Brain microvascular endothelial cell (primary cell): ENCODE measurements at places on chromosomes 3 and 15.

DNA sequence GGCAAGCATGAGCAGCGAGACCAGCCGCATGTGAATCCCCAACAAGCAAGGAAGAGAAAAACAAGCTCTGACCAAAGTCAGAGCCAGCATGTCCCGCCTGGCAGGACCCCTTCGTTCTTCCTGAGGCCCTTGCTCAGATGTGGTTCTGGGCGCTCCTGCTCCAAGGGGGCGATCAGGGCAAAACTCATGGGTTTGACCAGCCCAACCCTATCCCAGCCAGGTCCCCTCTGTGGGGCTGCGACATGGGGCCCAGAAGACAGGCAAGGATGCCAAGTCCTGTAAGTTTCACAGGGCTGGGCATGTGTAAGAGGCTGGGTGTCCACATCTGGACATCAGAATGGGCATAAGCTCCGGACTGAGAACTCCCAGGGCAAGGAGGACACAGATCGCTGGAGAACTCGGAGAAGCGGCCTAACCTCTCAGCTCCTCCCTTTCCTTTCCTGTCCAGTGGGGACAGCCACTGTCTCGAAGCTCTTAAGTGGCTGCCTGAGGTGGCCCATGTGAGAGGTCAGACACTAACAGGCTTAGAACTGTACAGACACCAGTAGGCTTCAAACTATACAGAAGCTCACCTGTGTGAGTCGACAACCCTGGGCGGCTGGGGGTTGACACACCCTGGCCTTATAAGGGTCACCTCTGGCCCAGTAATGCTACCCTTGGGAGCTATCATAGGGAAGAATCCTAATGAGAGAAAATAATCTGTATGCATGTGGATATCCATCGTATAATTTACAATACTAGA, 48.9 kb downstream of the XXYLT1 start:
- DNase-seq: no peak

- DNase-seq: no peak
Observed at GRCh38 chr15:79948095-79948695, 22.8 kb downstream of the BCL2A1 start.

DNA sequence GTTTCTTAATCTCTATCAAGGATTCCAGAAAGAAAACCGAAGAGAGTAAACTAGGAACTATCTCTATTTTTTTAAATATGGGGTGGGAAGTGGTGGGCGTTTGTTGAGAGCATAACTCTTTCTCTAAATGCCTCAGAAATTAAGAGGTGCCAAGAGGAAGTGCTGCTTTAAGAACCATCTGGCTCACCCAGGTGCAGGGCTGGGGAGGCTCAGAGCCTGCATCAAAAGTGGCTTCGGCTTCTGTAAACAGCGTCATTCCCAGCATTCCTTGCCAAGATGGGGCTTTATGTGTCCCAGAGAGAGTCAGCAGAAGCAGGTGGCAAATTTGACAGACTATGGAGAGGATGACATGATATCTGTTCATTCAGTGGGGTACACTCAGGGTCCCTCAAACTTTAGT, 123.3 kb upstream of the BFSP2 start:
- DNase-seq: no peak

DNA sequence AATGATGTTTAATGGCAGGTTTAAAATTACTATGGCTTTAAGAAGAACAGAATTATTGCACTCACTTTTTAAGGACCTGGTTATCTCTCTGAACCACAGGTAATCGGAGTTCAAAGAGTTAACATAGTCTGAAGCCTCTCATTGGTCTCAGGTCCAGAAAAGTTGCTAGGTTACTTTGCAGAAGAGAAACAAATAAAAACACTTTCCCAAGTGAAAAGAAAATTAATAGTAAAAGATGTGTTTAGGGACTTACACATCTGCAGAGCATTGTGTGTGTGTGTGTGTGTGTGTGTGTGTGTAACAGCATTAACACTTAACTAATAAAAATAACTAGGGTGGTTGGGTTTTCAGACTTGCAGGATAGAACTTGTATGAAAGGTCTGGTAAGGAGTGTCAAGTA, 1.0 kb downstream of the MASP1 start:
- DNase-seq: no peak

DNA sequence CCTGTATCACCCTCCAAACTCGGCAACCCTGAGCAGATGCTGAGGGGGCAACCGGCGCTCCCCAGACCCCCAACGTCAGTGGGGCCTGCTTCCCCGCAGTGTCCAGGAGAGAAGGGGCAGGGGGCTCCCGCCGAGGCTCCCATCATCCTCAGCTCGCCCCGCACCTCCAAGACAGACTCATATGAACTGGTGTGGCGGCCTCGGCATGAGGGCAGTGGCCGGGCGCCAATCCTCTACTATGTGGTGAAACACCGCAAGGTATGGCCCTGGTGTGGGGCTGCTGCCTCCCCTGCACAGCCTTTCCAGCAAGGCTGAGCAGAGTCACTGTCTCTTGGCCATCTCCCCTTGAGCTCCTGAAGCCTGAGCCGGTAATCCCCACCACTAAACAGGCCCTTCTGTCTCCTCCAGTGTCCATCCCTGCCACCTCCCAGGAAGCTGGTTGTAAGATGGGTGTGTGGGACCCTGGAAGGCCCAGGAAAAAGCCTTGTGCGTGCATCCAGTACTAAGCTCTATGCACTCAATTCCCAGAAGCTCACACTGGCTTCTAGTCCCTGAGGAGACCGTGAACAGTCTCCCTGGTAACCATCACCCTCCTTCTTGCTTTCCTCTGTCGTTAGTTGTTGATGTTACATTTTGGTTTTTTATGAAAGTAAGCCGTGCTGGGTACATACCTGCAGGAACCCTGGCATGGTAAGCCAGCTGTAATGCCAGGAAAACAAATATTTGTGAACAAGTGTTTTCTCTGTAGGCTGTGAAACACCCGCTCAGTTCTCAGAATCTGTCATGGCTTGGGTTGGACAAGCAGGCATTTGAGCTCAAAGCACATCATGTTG, 63.3 kb downstream of the BOC start:
- no peak for DNase-seq

- DNase-seq: no peak
Observed at GRCh38 chr15:48560321-48561051, 85.0 kb downstream of the FBN1 start.

DNA sequence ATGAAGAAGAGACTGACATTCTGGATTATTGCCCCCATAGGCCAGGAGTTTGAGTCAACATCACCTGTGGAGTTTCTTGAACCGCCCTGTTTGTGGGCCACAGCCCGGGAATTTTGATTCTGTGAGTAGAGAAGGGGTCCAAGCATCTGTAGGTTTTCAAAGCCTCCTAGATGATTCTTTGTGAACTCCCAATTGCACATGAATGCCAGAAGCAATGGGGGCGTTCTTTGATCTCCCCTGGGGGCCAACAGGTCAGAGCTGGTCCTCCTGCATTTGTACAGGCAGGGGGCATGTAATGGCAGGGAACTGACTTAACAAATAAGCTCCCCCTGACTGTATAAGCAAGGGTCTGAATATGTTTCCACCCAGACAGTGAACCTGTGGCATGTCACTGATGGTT, 260.3 kb downstream of the SLCO3A1 start:
- DNase-seq: no peak

- peak; percentile 52 for DNase-seq
Observed at GRCh38 chr15:60370105-60370868, 27.5 kb downstream of the ANXA2 start.

DNA sequence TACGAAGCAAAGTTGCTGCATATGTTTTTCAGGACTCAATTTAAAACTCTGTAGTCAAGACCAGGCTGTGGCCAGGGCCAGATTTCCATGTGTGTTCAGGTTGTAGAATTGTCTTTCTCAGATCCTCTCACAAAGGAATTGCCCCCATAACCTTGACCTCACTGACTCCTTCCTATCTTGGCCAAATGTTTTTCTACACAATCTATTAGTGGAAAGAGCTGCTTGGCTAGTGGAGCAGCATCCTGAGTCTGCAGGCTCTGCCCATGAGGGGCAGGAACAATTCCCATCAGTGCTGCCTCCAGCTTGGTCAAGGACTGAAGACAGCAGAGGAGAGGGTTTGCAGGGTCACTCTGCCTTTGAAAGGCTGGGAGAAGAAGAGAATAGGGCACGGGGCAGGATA, 6.9 kb upstream of the TBC1D21 start:
- DNase-seq: no peak

- peak; percentile 88 for DNase-seq
Observed at GRCh38 chr3:117036259-117036799, 326.8 kb downstream of the TUSC7 start.

- peak; percentile 58 for DNase-seq
Observed at GRCh38 chr15:42494998-42495360, 455 bp upstream of the SNAP23 start.

- peak; percentile 44 for DNase-seq
Observed at GRCh38 chr3:128482666-128483656, 10.0 kb downstream of the GATA2 start.

- no peak for DNase-seq
Observed at GRCh38 chr15:42035435-42035761, 14.6 kb upstream of the PLA2G4E start.

- no peak for DNase-seq
Observed at GRCh38 chr15:75727031-75727531, 14.4 kb upstream of the CSPG4 start.

DNA sequence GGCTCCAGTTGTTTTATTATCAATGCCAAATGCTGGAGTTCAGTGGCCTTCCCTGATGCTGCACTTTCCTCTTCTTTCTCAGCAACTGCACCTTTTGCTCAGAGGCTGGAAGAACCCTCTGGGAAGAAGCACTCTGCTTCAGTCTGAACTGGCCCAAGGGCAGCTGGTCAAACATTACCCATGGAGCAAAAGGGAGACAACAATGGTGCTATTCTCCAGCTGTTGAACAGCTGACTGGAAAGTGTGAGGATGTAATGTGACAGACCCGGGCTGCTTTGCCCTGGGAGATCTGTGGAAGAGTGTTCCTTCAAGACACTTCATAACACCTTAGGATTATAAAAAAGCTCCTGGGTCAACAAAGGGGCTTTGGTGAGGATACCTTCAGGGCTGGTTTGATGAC, 84.9 kb downstream of the EPHB1 start:
- no peak for DNase-seq

DNA sequence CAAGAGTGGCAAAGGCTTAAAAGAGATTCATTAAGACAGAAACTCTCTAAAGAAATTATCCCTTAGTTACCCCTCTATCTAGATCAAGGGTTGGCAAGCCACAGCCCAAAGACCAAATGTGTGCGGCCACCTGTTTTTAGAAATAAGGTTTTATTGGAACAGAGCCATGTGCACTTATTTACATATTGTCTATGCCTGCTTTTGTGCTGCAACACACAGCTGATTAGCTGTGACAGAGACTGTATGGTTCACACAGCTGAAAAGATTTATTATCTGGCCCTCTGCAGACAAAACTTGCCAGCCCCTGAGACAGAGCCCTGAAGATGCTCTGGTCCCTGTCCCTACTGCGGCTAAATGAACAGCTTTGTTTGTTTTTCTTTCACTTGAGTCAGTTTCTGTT, 88.1 kb downstream of the ADAMTS9 start:
- no peak for DNase-seq

GRCh38 chr3:51245867-51246266, 139.2 kb upstream of the MANF start:
- DNase-seq: no peak

DNA sequence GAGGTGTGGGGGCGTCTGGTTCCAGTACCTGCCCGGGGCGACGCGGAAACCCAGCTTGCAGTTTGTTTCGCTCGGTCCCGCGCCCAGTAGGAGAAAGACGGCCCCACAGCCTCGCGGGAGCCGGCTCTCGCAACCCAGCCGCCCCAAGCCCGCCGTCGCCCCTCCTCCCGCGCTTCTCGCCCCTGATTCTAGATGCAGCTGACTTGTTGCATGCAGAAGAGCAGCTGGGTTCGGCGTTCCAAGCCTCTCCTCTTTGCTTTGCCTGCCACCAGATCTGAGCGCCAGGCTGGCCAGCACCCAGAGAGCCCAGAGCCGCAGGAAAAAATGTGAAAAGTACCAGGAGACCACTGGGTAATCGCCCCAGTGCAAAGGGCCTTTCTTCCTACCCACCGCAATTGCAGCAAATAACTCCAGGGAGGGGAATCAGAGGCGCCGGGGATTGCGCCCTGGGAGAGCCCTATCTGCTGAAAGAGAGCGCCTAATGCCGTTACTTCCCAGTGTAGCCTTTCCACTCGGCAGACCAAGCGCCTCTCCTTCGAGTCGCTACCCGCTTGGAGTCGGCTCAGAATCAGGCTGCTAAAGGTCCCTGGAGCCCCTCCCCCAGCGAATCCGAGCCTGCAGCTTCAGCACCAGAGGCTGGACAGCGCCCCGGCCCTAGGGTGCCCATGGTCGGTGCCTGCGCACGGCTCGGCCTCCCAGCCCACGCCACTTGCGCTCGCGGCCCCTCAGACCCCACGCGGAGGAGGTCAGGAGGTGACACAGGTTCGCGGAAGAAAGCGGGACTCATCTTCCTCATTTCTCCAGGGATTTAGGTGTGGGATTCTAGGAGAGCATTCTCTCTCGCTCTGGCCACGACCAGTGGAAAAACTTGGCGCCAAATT, 15.7 kb upstream of the AEN start:
- DNase-seq: peak; percentile 11

GRCh38 chr3:46895761-46896160, 18.2 kb downstream of the PTH1R start:
- DNase-seq: no peak

- DNase-seq: peak; percentile 90
Observed at GRCh38 chr3:39177708-39178332, 14.6 kb downstream of the XIRP1 start.

GRCh38 chr15:100298257-100298656, 43.5 kb downstream of the ADAMTS17 start:
- DNase-seq: no peak

- no peak for DNase-seq
Observed at GRCh38 chr15:75193272-75193671, 8.4 kb upstream of the C15orf39 start.

DNA sequence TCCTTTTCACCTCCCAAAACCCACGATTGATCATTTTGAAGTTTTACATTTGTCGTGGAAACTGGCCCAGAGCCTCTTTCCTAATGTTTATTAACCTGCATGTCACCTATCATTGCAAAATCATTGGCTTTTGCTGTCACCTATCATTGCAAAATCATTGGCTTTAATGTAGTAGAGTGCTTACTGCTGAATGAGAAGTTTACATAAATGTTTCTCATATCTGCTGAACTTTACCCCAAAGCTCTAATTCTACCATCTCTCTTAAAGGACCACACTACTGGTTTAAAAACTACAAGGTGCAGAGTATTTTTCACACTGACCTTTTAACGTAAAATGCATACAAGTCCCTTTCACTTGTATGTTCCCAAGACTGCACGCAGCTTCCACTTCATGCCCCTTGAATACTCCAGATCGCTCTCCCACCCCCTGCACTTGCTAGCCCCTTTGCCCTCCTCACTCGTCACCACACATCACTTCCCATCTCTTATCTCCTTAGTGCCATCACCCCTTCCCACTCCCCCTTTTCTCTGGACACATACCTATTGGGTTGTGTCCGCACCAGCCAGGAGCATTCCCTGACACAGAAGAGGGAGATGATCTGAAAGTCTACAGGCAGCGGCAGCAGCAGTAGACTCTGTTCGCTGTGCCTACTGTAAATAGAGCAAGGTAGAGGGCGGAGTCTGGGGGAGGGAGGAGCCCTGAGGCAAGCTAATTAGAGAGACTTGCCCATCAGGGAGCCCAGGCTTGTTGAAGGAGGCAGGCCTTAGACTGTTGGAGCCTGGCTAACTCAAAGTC, 30.2 kb upstream of the ATOSA start:
- DNase-seq: no peak
